Kidney capillary endothelial cell (primary cell): ENCODE measurements at places on chromosomes 6 and 20.

DNA sequence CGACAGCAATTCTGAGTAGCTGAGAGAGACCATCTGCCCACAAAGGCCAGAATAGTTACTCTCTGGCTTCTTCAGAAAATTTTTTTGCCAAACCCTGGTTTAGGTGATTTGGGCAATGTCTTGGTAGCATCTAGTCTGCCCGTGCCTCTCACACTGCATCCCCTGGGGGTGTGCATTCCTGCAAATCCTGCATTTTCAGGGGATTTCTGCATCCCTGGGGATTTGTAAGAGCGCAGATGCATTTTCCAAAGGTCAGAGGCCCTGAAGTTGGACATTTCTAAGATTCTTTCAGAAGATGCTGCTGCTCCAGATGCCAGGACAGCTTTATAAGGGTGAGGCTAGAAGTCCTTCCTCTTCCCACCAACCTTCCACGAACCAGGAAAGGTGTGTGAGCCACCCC lies 4.0 kb downstream of the CST9 start:
- DNase-seq: no peak

DNA sequence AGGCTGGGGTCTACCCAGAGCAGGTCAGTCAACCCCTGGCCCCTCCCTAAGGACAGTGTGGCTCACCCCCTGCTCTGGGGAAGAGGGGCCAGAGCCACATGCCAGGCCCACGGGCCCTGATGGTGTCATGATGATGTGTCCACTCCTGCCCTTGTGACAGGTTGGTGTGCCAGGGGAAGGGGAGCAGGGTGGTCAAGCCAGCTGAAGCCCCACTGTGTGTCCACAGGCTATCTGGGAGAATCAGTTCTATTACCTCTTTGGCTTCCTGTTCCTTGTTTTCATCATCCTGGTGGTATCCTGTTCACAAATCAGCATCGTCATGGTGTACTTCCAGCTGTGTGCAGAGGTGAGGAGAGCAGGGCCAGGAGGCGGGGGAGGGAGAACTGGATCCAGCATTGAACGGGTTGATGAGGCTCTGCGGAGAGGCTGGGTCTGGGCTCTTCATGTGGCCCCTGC lies 47.7 kb downstream of the PLAGL2 start:
- DNase-seq: no peak

DNA sequence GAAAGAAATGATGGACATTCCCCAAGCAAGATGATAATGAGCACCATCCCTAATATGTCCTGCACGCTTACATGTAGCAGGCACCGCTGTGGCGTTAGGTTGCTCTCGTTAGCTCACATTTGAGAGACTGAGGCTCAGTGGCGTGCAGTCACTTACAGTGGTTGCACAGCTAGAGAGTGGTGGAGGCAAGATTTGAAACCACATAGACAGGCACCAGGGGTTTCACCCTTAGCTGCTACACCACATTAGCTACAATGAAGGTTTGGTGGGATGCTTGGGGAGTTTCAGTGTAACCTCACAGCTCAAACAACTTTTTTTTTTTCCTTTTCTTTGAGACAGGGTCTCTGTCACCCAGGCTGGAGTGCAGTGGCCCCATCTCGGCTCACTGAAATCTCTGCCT lies 3.7 kb downstream of the COX4I2 start:
- DNase-seq: no peak

DNA sequence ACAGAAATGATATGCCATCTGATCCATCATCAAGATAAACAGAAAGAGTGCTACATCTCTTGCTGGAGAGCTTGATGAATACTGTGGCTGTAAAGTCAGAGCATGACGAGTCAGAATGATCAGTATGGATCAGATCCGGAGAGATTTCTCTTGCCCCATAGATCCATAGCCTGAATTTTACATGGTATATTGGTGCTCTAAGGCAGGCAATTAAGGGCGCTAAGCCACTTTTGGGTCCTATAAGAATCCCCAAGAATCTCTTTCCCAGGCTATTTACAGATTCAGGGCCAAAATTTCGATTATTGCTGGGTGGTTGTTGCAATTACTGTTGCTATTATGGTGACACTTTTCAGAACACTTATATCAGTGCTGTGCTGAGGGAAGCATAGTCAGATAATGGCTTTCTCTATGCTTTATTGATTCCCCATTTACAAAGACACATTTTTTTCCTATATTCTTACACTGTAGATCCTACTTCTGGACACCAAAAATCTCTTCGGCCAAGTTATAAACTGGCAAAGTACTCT lies 94.4 kb downstream of the ADGRB3 start:
- DNase-seq: no peak

- DNase-seq: no peak
Observed at GRCh38 chr6:14085176-14085787, 32.3 kb upstream of the CD83 start.

- no peak for DNase-seq
Observed at GRCh38 chr6:38185752-38186151, 366.2 kb downstream of the ZFAND3 start.

GRCh38 chr6:77678048-77678447 lies 25.2 kb downstream of the MEI4 start:
- no peak for DNase-seq

DNA sequence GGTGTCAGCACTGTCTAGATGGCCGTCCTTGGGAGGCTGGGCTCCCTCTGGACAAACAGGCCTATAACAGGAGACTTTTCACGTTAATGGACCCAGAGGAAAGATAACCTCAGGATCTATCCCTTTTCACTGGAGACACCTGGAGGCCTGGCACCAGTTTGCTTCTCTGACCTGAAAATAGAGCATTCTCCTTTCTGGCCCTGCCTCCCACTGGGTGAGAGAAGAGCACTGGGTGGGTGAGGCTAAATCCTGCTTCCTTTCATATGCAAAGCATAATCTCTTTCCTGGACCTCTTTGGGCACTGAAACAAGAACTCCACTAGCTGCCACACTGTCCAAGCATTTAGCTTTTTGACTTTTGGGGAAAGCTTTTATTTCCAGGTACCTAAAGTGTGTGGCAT lies 78.3 kb downstream of the FOXO3 start:
- no peak for DNase-seq

GRCh38 chr20:22511943-22512910 lies 72.1 kb downstream of the FOXA2 start:
- DNase-seq: peak; percentile 4

GRCh38 chr6:142301651-142302391 lies at the start of gene ADGRG6:
Gene ADGRG6, plus strand, starts transcription at chr6:142302007. Its CDS starts 323 bp downstream, at chr6:142302330.
- peak; percentile 20 for DNase-seq

- peak; percentile 29 for DNase-seq
Observed at GRCh38 chr6:168370310-168370991, 50.9 kb upstream of the DACT2 start.

GRCh38 chr6:121319112-121319553 lies 15.1 kb downstream of the TBC1D32 start:
- peak; percentile 30 for DNase-seq

GRCh38 chr6:90611543-90612312 lies 24.9 kb upstream of the MAP3K7 start:
- no peak for DNase-seq

DNA sequence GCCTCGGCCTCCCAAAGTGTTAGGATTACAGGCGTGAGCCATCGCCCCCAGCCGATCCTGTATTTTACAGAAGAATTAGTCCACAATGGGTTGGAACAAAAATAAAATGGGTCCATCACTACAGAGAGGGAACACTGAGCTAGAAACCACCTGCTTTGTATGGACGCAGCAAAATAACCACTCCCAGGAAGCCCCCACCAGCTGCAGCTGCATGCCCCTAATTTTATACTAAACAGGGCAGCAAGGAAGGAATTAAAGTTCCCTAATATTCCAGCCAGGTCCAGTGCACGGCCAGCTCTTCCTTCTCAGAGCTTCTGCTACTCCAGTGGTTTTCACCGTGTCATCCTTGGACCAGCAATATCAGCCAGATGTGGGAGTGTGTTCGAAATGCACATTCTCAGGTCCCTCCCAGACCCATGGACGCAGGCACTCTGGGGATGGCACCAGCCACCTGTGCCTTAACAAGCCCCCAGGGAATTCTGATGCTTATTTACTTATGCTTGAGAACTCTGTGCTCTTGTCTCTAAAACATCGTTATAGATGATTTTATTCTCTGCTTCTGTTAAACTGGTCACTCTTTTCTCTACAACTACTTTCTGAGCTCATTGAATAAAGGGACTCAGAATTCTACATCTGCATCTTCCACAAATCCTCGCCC lies 189.5 kb upstream of the SLC24A3 start:
- no peak for DNase-seq

- DNase-seq: no peak
Observed at GRCh38 chr6:140271759-140272377, 897.4 kb upstream of the CITED2 start.

GRCh38 chr6:112205427-112206109 lies 48.8 kb downstream of the LAMA4 start:
- peak; percentile 46 for DNase-seq

GRCh38 chr6:168866534-168866933 lies 387.1 kb downstream of the THBS2 start:
- DNase-seq: no peak

GRCh38 chr6:13987400-13987865 lies 62.7 kb downstream of the RNF182 start:
- DNase-seq: no peak

DNA sequence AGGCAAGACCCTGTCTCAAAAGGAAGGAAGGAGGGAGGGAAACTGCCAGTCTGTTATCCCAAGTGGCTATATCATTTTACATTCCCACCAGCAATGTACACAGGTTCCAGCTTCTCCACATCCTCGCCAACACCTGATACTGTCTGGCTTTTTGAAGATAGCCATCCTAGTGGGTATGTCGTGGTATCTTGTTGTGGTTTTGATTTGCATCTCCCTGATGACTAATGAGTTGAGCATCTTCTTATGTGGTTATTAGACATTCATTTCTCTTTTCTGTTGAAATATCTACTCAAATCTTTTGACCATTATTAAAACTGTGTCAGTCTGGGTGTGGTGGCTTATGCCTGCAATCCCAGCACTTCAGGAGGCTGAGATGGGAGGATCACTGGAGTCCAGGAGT lies 47.9 kb upstream of the ARID1B start:
- DNase-seq: no peak

GRCh38 chr6:97669191-97670031 lies 386.4 kb upstream of the MMS22L start:
- no peak for DNase-seq

DNA sequence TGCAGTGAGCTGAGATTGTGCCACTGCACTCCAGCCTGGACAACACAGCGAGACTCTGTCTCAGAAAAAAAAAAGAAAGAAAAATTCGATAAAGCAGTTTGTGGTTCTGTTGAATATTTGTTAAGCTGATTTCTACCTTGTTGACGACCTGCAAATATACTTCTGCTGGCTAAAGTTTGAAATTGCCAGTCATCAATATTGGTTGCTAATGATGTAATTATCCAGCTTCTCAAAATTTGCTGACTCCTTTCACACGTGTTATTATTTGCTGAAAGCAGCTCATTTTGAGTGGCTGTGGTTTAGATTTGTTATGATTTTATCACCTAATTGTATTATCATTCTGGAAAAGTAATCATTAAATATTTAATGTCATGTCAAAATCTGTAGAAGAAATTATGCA lies 774.3 kb downstream of the QKI start:
- no peak for DNase-seq

DNA sequence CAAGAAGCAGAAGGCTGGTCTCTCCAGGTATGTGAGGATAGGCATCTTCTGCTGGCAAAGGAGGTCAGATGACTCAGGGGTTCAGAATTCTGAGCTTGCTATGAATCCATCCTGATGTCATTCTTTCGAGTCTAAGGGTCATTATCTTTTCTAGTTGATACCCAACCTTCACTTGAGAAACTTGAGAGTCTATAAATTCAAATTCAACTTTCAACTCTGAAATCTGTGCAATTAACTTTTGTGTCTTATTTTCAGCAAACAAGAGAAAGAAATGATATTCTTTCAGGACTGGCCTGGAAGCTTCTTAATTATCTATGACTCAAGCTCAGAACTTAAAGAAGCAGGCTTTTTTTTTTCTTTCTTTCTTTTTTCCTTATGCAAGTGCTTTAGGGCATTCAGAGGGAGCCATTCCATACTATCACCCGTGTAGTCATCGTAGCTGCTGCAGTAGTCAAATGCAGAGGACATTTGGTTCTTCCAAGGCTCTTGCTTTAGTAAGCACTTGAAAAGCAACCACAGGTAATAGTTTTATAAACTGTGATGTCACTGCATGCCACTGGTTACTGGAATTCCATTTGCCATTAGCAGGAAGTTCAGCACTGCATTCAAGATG lies 93.0 kb downstream of the ADTRP start:
- peak; percentile 27 for DNase-seq

DNA sequence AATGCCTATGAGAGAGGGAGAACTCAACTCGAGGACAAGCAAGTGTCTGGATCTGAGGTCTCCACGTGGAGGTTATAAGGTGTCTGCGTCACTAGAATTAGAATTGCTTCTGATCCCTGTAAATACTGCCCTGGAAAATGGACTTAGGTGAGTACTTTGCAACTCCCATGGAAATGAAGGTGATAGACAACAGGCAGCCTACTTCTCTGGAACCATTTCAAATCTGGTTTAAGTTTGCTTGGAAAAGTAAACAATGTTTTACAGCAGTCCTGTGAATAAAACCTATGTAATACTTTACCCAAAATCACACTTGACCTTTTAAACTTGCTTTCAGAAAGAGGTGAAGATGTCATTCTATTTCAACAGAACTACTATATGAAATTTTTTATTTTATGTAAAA lies 70.1 kb upstream of the TENT5A start:
- no peak for DNase-seq

DNA sequence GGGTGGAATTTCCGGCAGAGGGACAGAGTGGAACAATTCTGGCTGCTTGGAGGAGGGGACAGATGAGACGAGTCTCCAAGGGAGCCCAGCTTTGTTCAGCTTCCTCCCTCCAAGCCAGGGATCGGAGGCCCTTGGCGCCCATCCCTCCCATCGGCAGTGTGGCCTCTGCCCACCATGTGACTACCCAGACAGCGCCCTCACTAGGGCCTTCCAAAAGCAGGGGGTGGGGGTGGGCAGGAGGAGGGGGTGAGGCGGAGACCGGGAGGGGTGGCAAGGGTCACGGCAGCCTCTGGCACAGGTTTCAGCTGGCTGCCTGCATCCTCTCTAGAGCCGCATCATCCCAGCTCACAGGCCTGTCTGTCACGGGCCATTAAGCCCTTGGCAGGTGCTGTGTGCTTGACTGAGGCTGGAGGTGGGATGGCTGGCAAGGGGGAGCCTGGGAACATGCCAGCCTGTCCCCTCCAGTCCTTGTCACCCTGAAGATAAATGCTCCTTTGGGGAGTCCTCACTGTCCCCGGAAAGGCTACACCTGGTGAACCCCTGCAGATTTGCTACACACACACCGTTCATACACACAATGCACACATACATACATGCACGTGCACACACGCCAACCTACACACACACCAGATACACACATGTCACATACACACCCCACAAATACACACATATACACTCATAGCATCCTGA lies 6.2 kb upstream of the FGD2 start:
- no peak for DNase-seq

- no peak for DNase-seq
Observed at GRCh38 chr6:74991573-74992332, 214.1 kb downstream of the COL12A1 start.

DNA sequence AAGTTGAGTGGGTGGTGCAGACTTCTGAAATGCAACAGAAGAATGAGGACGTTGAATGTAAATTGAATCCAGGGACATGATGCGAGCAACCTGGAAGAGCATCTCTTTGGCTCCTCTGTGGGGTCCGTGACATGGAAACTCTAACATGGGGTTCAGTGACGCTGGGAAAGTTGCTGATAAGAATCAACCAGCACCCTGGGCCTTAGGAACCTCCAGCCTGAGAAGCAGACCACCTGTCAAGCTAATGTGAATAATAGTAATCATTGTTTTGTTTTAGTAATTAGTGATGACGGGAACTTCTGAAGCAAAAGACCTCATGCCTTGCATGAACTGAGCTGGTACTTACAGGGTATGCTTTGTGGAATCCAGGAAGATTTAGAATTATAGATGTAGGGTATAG lies 25.2 kb upstream of the DOK5 start:
- no peak for DNase-seq
